ENCODE measurements at places on chromosomes 11 and 22. TPM values are rescaled to one million over a fixed set of nuclear protein-coding genes. Genes with fewer than 3 reads are reported as not detected.

DNA sequence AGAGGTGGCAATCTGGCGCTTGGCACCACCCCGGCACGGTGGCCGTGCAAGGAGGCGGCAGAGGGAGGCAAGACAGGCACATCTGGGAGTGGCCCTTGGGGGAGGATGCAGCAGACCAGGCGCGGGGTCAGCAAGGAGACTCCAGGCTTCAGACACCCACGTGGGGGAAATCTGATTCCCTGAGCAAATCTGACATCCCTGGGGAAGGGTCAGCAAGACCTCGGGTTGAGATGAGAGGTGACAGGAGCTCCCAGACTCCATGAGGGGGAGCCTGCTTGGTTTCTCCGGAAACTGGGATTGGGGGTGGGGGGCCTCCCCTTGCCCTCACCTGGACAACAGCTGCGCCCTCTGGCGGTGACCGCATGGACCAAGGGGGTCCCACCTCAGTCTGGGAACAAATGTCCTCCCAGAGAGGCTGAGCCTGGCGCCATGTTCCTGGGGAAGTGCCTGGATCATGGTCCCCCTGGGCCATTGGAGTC lies 4.0 kb upstream of the RCOR2 start:
- H3K4me1 ChIP-seq: peaks cover 10% of the 10 kb centered on the region
- H3K27ac ChIP-seq: no peak overlapping the region
- no peak overlapping the region for H3K4me3 ChIP-seq
- peaks cover 3% of the 10 kb centered on the region for H3K27me3 ChIP-seq
- no peak for DNase-seq
- H3K36me3 ChIP-seq: no peaks in the 10 kb centered on the region

GRCh38 chr22:47194476-47195155 lies 432.2 kb downstream of the TBC1D22A start:
- no peaks in the 10 kb centered on the region for H3K36me3 ChIP-seq
- H3K27ac ChIP-seq: no peak overlapping the region
- no peak for DNase-seq
- no peak overlapping the region for H3K4me3 ChIP-seq
- H3K27me3 ChIP-seq: no peaks in the 10 kb centered on the region

DNA sequence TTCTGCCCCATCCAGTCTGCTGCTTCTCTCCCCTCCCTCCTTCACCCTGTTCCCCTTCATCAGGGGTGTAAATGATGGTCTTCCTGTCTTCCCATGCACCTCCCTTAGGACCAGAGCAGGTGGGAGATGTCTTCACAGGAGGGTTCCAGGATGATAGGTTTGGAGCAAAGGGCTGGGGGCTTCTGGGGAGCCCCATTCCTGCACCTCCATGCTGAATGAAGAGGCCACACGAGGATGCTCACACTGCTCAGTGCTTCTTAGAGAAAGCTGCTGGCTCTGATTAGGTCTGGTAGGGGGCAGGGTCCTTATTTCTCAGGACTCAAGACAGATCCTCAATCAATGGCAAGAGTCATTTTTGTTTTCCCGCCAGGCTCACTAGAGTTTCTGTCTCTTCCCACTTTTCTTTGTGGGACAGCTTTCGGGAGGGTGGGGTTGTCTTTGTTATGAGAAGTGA lies 41.1 kb downstream of the BCR start:
- H3K4me3 ChIP-seq: no peak overlapping the region
- H3K36me3 ChIP-seq: peaks cover 5% of the 10 kb centered on the region
- no peaks in the 10 kb centered on the region for H3K27me3 ChIP-seq

DNA sequence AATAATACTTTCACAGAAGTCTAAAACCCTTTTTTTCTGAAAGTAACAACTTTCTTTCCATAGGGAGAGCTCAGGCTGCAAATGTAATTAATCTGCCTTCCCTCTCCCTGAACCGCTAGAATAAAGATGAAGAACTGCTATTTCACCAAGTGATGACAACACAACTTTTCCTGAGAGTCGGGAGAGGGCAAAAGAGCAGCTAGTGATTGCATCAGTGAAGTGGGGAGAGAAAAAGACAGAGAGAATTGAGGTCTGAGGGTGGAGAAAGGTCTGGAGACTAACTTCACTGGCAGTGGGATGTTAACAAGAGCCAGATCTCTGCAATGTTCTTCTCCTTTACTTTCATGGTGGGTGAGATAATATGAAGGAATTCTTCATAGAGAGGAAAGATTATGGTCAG lies 10.9 kb upstream of the MPEG1 start:
- no peaks in the 10 kb centered on the region for H3K27me3 ChIP-seq
- H3K27ac ChIP-seq: 0 out of 2 replicates have a peak overlapping the region, but pooled peaks have one; percentile 11
- peaks cover 51% of the 10 kb centered on the region for H3K4me1 ChIP-seq
- DNase-seq: no peak

DNA sequence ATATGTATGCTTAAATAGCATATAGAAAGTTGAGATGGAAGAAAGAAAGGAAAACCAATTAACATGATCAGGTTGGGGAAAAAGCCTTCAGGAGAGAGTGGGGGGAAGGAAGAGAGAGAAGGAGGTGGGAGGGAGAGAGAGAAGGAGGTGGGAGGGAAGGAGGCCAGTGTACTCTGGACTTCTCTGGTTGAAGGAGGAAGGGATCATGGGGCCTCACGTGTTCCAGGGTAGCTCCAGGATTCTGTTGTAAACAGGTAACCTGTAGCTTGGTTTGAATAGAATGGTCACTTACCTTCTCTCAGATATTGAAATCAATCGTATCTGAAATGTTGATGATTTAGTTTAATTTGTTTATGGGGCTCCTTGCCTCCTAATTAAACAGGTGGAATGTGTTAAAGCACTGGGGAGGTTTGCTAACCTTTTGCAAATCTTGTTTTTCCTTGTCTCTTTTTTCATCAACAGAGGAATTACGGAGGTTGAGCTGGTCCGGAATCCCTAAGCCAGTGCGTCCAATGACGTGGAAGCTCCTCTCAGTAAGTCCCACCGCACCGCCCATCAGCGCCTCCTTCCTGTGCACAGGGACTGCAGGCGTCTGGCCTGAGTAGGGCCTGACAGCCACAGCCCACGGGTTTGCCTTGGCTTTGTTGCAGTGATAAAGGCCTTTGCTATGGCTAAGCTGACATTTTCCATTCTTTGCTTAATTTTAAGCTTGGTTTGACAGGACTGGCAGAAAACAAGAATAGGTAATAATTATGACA lies 115.9 kb downstream of the TBC1D22A start:
- peaks cover 11% of the 10 kb centered on the region for H3K36me3 ChIP-seq
- no peaks in the 10 kb centered on the region for H3K4me1 ChIP-seq

- H3K27ac ChIP-seq: peak overlapping the region; percentile 73
- DNase-seq: peak; percentile 45
- H3K4me1 ChIP-seq: peaks cover 15% of the 10 kb centered on the region
- peak overlapping the region; percentile 90 for H3K4me3 ChIP-seq
- H3K36me3 ChIP-seq: peaks cover 2% of the 10 kb centered on the region
- H3K27me3 ChIP-seq: no peaks in the 10 kb centered on the region
These were observed 781 bp downstream of the SIDT2 start for GRCh38 chr11:117179048-117179999.

DNA sequence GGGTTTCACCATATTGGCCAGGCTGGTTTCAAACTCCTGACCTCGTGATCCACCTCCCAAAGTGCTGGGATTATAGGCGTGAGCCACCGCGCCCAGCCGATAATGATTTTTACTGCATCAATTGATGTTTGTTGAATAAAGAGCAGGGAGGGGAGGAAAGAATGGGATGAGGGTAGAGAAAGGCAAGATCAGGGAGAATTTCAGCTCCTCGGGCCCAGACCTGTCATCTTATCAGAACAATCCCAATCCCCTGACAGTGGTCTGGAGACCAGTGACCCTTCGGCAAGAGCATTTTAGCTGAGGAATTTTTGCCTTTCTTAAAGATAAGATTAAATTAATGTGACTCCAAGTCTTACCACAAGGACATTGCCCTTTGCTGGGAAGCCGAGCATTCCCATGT lies 15.0 kb upstream of the ANO1 start:
- H3K4me3 ChIP-seq: no peak overlapping the region
- H3K27me3 ChIP-seq: no peaks in the 10 kb centered on the region
- no peak for DNase-seq
- H3K27ac ChIP-seq: no peak overlapping the region
- H3K36me3 ChIP-seq: no peaks in the 10 kb centered on the region
- H3K4me1 ChIP-seq: no peaks in the 10 kb centered on the region

DNA sequence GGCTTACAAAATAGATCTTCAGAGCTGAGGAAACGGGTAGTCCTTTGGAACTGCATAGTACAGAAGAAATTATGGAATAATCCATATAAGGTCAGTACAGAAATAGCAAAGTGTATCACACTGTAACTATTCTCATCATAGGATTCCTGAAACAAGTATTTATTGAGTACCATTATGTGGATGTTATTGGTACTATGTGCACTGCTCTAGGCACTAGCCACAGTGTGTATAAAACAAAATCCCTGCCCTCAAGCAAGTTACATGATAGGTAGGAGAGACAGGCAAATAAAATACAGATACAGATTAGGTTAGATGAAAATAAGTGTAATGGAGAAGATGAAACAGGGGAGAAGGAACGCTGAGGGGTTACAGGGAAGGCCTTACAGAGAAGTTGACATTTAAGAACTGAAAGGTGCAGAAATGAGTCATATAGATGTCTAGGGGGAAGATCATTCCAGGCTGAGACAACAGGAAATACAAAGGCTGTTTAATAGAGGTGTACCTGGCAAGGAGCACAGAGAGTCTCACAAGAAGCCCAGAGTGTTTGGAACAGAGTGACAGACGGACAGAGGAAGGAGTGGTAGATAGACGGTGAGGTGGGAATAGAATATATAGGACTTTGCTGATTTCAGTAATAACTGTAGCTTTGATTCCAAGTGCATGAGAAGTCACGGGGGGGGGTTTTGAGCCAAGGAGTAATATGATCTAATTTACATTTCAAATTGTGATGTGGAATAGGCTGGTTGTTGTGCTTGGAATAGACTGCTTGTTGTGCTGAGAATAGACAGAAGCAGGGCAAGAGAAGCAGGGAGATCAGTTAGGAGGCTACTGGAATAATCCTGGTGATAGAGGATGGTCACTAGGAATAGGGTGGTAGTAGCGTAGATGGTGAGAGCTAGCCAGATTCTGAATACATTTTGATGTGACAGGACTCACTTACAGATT lies 13.7 kb downstream of the RNF141 start:
- peak; percentile 70 for DNase-seq
- H3K27me3 ChIP-seq: no peaks in the 10 kb centered on the region
- no peak overlapping the region for H3K27ac ChIP-seq
- H3K4me1 ChIP-seq: peaks cover 7% of the 10 kb centered on the region
- no peaks in the 10 kb centered on the region for H3K36me3 ChIP-seq

GRCh38 chr11:18566406-18566805 lies 22.1 kb downstream of the UEVLD start:
- DNase-seq: no peak
- no peaks in the 10 kb centered on the region for H3K27me3 ChIP-seq
- no peak overlapping the region for H3K27ac ChIP-seq
- no peak overlapping the region for H3K4me3 ChIP-seq
- no peaks in the 10 kb centered on the region for H3K36me3 ChIP-seq
- H3K4me1 ChIP-seq: no peaks in the 10 kb centered on the region

- H3K27ac ChIP-seq: no peak overlapping the region
- no peak overlapping the region for H3K4me3 ChIP-seq
- no peaks in the 10 kb centered on the region for H3K4me1 ChIP-seq
- no peak for DNase-seq
These were observed 27.6 kb downstream of the ZNF280B start for GRCh38 chr22:22480940-22481339.

DNA sequence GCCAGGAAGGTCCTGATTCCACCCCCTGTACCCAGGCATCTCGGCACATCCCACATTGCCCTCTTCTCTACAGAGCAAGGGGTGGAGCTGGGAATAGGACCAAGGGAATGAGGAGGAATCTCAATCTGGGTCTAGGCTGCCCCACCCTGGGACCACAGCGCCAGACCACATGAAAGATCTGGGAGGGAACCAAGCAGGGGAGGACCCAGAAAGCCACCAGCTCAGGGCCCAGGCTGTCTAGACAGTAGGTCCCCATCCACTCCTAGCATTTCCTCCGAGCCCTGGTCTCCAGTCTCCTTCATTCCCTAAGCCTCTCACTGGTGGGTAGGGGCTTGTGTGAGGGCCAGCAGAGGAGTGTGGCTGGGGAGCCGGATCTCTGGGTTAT lies 11.6 kb downstream of the PHLDB1 start:
- peaks cover 5% of the 10 kb centered on the region for H3K27me3 ChIP-seq
- no peak for DNase-seq
- no peaks in the 10 kb centered on the region for H3K36me3 ChIP-seq
- H3K27ac ChIP-seq: no peak overlapping the region
- no peaks in the 10 kb centered on the region for H3K4me1 ChIP-seq
- H3K4me3 ChIP-seq: no peak overlapping the region

GRCh38 chr22:36204632-36205015 lies 3.0 kb upstream of the APOL4 start:
- no peaks in the 10 kb centered on the region for H3K4me1 ChIP-seq
- H3K27me3 ChIP-seq: no peaks in the 10 kb centered on the region
- H3K36me3 ChIP-seq: no peaks in the 10 kb centered on the region
- no peak for DNase-seq
- H3K27ac ChIP-seq: no peak overlapping the region
- no peak overlapping the region for H3K4me3 ChIP-seq

DNA sequence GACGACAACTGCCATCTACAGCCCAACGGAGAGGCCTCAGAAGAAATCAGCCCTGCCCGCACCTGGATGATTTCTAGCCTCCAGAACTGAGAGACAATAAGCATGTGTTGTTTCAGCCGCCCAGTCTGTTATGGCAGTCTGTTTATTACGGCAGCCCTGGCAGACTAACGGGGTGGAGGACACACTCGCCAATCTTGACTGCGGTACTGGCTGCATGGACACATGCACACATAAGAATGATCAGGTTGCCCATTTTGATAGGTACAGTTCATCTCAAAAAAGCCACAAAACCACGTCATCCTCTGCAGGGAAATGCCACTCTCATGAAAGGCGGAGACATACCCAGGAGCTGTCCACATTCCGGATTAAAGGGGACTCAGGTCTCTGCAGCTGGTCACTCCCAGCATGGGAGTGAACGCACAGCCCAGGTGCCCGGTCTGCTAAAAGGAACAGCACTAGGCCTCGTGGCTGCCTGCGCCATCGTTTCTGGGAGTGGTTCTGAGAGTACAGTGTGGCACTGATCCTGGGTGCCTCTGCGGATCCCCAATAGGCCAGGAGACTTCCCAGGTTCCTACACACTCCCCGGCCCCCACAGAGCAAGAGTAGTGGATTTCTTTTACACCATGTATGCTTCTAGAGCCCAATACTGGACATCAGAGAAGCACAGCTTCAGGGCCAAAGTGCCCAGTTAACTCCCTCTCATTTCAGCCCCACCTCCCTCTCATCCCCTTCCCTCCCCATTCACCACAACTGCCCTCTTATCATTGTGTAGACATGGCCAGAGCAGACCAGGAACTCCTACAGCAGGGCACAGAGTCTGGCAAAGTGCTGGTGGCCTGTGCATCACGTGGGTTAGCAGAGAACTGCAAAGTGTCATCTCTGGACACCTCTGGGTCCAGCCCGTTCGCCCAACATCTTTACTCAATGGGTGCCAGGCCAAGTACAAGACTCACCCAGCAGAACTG lies 11.7 kb upstream of the COMT start:
- H3K4me3 ChIP-seq: no peak overlapping the region
- no peaks in the 10 kb centered on the region for H3K4me1 ChIP-seq
- H3K36me3 ChIP-seq: no peaks in the 10 kb centered on the region
- DNase-seq: no peak

The TSSK2 gene
- not detected for polyA plus RNA-seq

The EHD1 gene
- polyA plus RNA-seq: 90.6 TPM

The OR51B5 gene
- polyA plus RNA-seq: not detected

The ART1 gene
- not detected for polyA plus RNA-seq

The GRM5 gene
- polyA plus RNA-seq: not detected

The SCGB2A2 gene
- polyA plus RNA-seq: not detected

The ROBO3 gene
- 0.31 TPM for polyA plus RNA-seq

The GAL3ST1 gene
- not detected for polyA plus RNA-seq

The GRAMD4 gene
- 5.3 TPM for polyA plus RNA-seq

The CCDC81 gene
- polyA plus RNA-seq: 0.20 TPM

The CHID1 gene
- 63.3 TPM for polyA plus RNA-seq

The TEAD1 gene
- not detected for polyA plus RNA-seq

The GSTT2 gene
- polyA plus RNA-seq: not detected

The GPR83 gene
- polyA plus RNA-seq: not detected

The LYVE1 gene
- not detected for polyA plus RNA-seq
